ENCODE measurements at places on chromosomes 1 and 21.

DNA sequence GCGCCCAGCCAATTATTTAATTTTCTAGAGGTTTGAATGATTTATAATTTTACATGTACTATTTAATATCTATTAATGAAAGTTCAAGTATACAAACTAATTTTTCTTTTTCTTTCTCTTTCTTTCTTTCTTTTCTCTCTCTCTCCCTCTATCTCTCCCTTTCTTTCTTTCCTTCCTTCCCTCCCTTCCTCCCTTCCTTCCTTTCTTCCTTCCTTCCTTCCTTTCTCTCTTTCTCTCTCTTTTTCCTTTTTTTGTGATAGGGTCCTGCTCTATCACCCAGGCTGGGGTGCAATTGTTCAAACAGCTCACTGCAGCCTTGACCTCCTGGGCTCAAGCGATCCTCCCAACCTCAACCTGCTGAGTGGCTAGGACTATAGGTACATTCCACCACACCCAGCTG, 16.1 kb upstream of the KIF14 start:
- no peaks in the 10 kb centered on the region for H3K36me3 ChIP-seq
- H3K4me1 ChIP-seq: peaks cover 4% of the 10 kb centered on the region
- DNase-seq: no peak
- no peak overlapping the region for H3K27ac ChIP-seq
- no peaks in the 10 kb centered on the region for H3K27me3 ChIP-seq

- no peaks in the 10 kb centered on the region for H3K27me3 ChIP-seq
- DNase-seq: peak; percentile 81
- peak within 1 kb of the TSS; percentile 98 for H3K4me3 ChIP-seq
- H3K36me3 ChIP-seq: peaks cover 67% of the 10 kb centered on the region
- peaks cover 23% of the 10 kb centered on the region for H3K4me1 ChIP-seq
These were observed at the start of gene CD2 for GRCh38 chr1:116754198-116754977. CD2 (plus strand) TSS chr1:116754430; CDS start chr1:116754493, 63 bp downstream.

GRCh38 chr1:75937034-75937433, 4.8 kb upstream of the ASB17 start:
- H3K4me1 ChIP-seq: no peaks in the 10 kb centered on the region
- no peaks in the 10 kb centered on the region for H3K36me3 ChIP-seq
- no peaks in the 10 kb centered on the region for H3K27me3 ChIP-seq
- no peak overlapping the region for H3K4me3 ChIP-seq

DNA sequence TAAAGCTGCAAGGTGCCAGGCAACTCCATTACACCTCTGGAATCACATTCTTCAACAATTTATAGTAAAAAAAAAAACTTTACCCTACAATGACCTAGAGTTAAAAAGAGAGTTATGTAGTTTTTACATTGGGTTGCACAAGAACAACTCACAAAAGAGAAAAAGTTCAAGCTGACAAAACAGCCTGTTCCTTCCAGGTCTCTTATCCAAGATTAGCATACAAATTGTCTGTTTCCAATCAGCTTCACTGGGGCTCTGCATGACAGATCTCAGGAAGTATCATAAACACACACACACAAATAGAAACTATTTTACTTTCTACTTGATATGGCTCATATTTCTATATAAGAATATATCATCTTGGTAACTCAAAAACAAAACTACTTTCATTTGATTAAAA, 154.6 kb downstream of the PCNX2 start:
- H3K27me3 ChIP-seq: no peaks in the 10 kb centered on the region
- peaks cover 11% of the 10 kb centered on the region for H3K36me3 ChIP-seq
- H3K27ac ChIP-seq: no peak overlapping the region
- no peaks in the 10 kb centered on the region for H3K4me1 ChIP-seq
- no peak overlapping the region for H3K4me3 ChIP-seq
- no peak for DNase-seq

DNA sequence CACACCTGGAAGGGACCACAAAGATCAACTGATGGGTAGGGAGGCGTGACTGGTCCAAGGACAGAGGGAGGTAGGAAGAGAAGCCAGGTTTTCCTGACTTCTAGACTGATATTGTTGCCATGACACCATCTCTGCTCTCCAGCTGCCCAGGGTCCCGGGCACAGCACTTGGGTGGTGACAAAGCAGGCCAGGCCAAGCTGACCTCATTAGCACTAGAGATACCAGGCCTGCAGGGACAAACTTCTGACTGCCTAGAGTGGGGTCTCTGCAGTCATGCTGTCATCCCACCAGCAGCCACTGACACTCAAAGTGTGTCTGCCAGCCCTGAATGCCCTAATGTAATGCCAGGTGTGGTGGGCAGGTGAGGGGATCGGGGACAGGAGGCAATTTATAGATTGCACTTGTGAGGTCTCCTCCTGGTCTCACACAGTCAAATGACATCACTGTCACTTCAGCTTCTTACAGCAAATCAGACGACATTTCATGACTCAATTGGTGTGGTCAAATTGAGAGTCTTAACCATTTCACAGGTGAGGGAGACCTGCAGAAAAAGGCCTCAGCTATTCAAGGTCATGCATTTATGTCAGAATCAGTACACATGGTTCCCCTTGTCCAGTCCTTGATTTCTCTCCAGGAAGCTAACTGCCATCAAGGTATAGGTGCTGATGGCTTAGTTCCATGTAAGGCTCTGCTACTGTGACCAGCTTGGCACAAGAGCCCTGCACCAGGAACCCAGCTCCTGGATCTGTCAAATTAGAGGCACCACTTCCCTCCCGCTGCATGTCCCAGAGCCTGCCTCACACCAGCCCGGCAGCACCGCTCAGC, 2.7 kb downstream of the SLC9A1 start:
- H3K27me3 ChIP-seq: no peaks in the 10 kb centered on the region
- no peak for DNase-seq
- peaks cover 68% of the 10 kb centered on the region for H3K4me1 ChIP-seq
- H3K4me3 ChIP-seq: peak overlapping the region; percentile 79

GRCh38 chr1:214621236-214621635, 18.2 kb downstream of the CENPF start:
- H3K4me1 ChIP-seq: peaks cover 8% of the 10 kb centered on the region
- no peak overlapping the region for H3K4me3 ChIP-seq
- H3K36me3 ChIP-seq: peaks cover 31% of the 10 kb centered on the region
- no peak overlapping the region for H3K27ac ChIP-seq

DNA sequence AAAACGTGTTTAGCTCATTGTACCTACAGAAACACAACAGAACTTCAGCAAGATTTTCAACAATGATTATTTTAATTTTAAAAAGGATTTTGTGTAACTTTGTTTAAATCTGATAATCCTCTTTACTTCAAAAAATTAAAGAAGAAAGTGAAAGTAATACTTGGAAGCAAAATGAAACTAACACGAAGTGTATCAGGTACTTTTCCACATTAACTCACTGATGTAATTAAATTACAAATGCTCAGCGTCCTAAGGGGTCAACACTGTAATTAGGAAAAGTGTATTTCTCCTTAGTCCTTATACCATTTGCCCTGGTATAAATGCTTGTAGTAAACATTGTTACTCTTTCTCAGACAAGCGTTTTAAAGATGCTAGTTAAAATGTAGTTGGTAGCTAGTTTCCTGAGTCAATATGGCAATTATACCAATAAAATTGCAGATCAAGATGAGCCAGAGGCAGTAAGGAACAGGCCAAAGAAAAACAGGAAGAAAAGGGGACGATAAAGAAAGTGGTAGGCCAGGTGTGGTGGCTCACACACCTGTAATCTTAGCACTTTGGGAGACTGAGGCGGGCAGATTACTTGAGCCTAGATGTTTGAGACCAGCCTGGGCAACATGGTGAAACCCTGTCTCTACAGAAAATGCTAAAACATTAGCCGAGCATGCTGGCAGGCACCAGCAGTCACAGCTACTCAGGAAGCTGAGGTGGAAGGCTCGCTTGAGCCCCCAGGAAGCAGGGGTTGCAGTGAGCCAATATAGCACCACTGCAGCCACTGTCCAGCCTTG, 553.0 kb downstream of the SMYD3 start:
- H3K27me3 ChIP-seq: no peaks in the 10 kb centered on the region
- peak overlapping the region; percentile 73 for H3K4me3 ChIP-seq
- H3K27ac ChIP-seq: peak overlapping the region; percentile 99
- peaks cover 20% of the 10 kb centered on the region for H3K4me1 ChIP-seq
- no peaks in the 10 kb centered on the region for H3K36me3 ChIP-seq

- no peaks in the 10 kb centered on the region for H3K4me1 ChIP-seq
- H3K27ac ChIP-seq: no peak overlapping the region
- no peak for DNase-seq
- peaks cover 1% of the 10 kb centered on the region for H3K27me3 ChIP-seq
- H3K36me3 ChIP-seq: no peaks in the 10 kb centered on the region
These were observed 22.2 kb downstream of the EPHX4 start for GRCh38 chr1:92051948-92052347.

DNA sequence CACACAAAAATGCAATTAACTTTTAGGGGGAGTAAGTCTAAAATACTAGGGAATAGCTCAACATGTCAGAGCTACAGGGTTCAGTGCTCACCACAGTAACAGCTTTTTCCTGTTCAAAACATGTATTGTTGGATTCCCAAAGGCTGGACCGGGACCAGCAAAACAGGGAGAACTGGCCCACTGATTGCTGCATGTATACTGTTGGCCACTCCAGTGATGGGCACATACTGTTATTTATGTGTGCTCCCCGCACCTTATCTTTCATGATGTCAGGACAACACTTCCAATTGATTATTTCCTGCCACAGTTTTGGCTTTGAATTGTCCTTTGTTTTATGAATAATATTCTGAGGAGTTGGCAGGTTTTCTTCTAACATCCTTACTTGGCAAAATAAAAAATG, 50.7 kb downstream of the HMGB4 start:
- no peak for DNase-seq
- H3K4me1 ChIP-seq: no peaks in the 10 kb centered on the region
- no peaks in the 10 kb centered on the region for H3K36me3 ChIP-seq
- H3K4me3 ChIP-seq: no peak overlapping the region
- peaks cover 6% of the 10 kb centered on the region for H3K27me3 ChIP-seq

DNA sequence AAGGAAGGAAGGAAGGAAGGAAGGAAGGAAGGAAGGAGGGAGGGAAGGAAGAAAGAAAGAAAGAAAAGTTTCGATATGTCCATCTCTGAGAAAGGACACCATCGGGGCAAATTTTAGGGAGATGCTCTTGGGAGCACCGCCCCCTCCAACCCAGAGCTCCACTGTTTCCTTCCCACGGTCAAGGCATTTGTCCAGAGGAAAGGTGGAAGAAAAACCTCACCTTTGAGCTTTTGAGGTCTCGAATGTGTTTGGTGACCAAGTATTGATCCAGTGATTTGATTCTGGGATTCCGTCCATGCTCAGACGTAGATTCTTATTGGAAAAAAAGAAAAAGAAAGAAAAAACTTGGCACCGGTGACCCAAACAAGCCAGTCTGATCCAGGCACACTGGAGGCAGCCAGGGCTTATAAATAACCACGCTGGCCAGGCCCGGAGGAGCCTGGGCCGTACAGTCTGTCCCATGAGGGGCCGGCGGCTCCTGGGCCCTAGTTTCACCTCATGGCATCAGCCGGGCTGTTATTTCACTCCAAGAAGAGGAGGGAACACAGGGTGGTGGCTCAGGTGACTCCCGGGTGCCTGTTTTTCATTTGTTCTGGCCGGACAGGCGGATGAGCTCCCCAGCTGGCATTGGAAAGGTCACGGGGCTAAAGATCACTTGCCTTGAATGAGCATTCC, 36.1 kb upstream of the SLC25A33 start:
- no peaks in the 10 kb centered on the region for H3K27me3 ChIP-seq
- no peak overlapping the region for H3K4me3 ChIP-seq
- no peaks in the 10 kb centered on the region for H3K4me1 ChIP-seq
- no peaks in the 10 kb centered on the region for H3K36me3 ChIP-seq

DNA sequence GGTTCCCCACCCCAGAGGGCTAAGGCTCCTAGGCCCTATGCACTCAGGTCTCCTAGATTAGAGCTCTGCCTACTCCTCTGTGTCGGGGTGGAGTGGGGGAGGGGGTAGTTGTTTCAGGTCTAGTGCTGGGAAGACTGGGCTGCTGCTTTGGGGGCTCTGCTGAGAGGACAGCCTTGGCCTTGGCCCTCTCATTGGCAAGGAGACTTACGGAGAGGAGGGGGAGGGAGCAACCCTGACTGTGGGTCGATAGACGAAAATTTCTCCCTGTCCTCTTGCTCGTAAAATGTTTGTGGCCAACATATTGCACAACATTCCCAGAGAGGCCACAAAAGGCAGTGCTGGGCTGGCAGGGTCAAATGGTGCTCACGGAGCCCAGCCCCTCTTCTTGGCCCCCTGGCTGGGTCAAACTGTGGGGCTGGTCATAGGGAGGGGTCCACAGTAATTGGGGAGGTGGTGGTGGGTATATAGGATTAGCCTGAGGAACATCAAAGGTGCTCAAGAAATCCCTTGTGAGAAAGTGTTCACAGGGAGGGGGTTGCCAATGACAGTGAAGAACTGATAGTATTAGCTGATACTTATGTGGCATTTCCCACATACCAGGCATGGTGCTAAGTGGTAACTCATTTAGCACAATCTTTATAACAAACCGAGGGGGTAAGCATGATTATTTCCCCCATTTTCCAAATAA, 8.5 kb upstream of the DMBX1 start:
- no peaks in the 10 kb centered on the region for H3K36me3 ChIP-seq
- H3K27ac ChIP-seq: no peak overlapping the region
- H3K4me3 ChIP-seq: no peak overlapping the region
- peaks cover 35% of the 10 kb centered on the region for H3K27me3 ChIP-seq
- peaks cover 3% of the 10 kb centered on the region for H3K4me1 ChIP-seq

- H3K4me3 ChIP-seq: no peak overlapping the region
- DNase-seq: no peak
- no peaks in the 10 kb centered on the region for H3K27me3 ChIP-seq
- H3K36me3 ChIP-seq: no peaks in the 10 kb centered on the region
- no peak overlapping the region for H3K27ac ChIP-seq
- H3K4me1 ChIP-seq: no peaks in the 10 kb centered on the region
These were observed 174.3 kb downstream of the ADGRL2 start for GRCh38 chr1:81974883-81975555.

DNA sequence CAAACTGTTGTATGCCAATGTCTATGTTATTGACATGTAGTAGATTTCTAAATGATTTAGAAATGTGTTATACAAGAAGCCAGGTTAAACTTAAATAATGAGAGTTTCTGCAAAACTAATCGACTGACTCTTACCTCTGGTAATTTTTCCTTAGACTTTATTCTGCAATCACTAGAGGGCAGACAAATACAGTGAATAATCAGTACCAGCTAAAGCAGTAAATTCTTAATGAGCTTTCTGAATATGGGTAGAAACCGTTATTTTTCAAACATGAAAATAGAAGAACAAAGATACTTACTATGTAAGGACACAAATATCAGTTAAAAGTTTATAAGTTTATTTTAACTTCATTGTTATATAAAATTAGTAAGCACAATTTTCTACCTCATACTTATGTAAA, 97.9 kb upstream of the RGS1 start:
- no peaks in the 10 kb centered on the region for H3K27me3 ChIP-seq
- H3K4me3 ChIP-seq: no peak overlapping the region
- H3K36me3 ChIP-seq: no peaks in the 10 kb centered on the region
- no peaks in the 10 kb centered on the region for H3K4me1 ChIP-seq
